ENCODE measurements at places on chromosomes 5 and 9. TPM values are rescaled to one million over a fixed set of nuclear protein-coding genes. Genes with fewer than 3 reads are reported as not detected.

Gene KCTD16
- 2.4 TPM for total RNA-seq

Gene TLE4
- 13.2 TPM for total RNA-seq

Gene BASP1
- total RNA-seq = 276 TPM

Gene AKNA
- 7.1 TPM for total RNA-seq

Gene MEIKIN
- total RNA-seq = not detected

Gene CNTNAP3
- total RNA-seq = 0.18 TPM

Gene IFNA21
- total RNA-seq = not detected

Gene SPATA31C1
- not detected for total RNA-seq

Gene JADE2
- total RNA-seq = 19.7 TPM

Gene SCGB3A2
- total RNA-seq = not detected

Gene ARRDC3
- 90.1 TPM for total RNA-seq

Gene CSF1R
- total RNA-seq = 0.46 TPM

Gene ROPN1L
- 0.28 TPM for total RNA-seq

Gene SLC22A4
- total RNA-seq = 0.83 TPM

Gene LPAR1
- total RNA-seq = 101 TPM

Gene ADGRD2
- total RNA-seq = not detected

Gene CXCL14
- 0.37 TPM for total RNA-seq

Gene TLX3
- total RNA-seq = not detected

Gene SLC27A6
- total RNA-seq = 0.28 TPM

Gene ZDHHC11B
- 0.09 TPM for total RNA-seq

Gene IL13
- not detected for total RNA-seq

Gene APC
- 32.4 TPM for total RNA-seq

Gene ADAMTS2
- total RNA-seq = 68.5 TPM

Gene ADAMTS16
- 0.18 TPM for total RNA-seq

Gene FOXB2
- not detected for total RNA-seq

Gene NMUR2
- total RNA-seq = not detected

Gene TEX48
- total RNA-seq = not detected

Gene GABRA6
- total RNA-seq = not detected

Gene PCDHGB1
- 3.3 TPM for total RNA-seq

Gene GZMA
- not detected for total RNA-seq

Gene CMBL
- 11.2 TPM for total RNA-seq

Gene TMOD1
- 0.57 TPM for total RNA-seq

Gene COL5A1
- total RNA-seq = 247 TPM

Gene UQCRQ
- total RNA-seq = 147 TPM

Gene SOWAHA
- not detected for total RNA-seq

Gene PFN3
- not detected for total RNA-seq

Gene SLC6A19
- total RNA-seq = not detected

Gene KLF9
- total RNA-seq = 102 TPM

Gene FAM78A
- total RNA-seq = 0.55 TPM

Gene ARHGEF39
- total RNA-seq = 0.09 TPM

Gene MARCOL
- total RNA-seq = 8.3 TPM

Gene GADD45G
- 1.00 TPM for total RNA-seq

Data from smooth muscle cell of bladder (primary cell).